Thyroid gland (tissue), 4 donors: ENCODE measurements at places on chromosomes 12 and 14. TPM values are rescaled to one million over a fixed set of nuclear protein-coding genes. Genes with fewer than 3 reads are reported as not detected.

The PPP1R1A gene
- total RNA-seq, result 1.2 TPM

The SPIC gene
- total RNA-seq, result not detected

The FAM90A1 gene
- total RNA-seq, result not detected

The MIS18BP1 gene
- 42.3 TPM for total RNA-seq

The SLCO1B1 gene
- not detected for total RNA-seq

The GLT1D1 gene
- 0.13 TPM for total RNA-seq

The LHX5 gene
- total RNA-seq, result 0.13 TPM

The PPP4R4 gene
- 1.2 TPM for total RNA-seq

The ADAMTS20 gene
- not detected for total RNA-seq

The SYT10 gene
- total RNA-seq, result not detected

The KLHL33 gene
- 0.33 TPM for total RNA-seq

The CELA1 gene
- total RNA-seq, result not detected

The OTUB2 gene
- total RNA-seq, result 0.45 TPM

The ASB2 gene
- total RNA-seq, result 0.79 TPM

The KLRD1 gene
- total RNA-seq, result 3.5 TPM

The PAX9 gene
- total RNA-seq, result 11.4 TPM

The P2RX7 gene
- total RNA-seq, result 0.67 TPM

The PRB2 gene
- total RNA-seq, result not detected

The E2F7 gene
- not detected for total RNA-seq
